Dermis blood vessel endothelial cell (primary cell): ENCODE measurements at places on chromosomes 2 and 18.

GRCh38 chr2:48233005-48233404, 296.9 kb upstream of the STON1 start:
- no peak for DNase-seq

DNA sequence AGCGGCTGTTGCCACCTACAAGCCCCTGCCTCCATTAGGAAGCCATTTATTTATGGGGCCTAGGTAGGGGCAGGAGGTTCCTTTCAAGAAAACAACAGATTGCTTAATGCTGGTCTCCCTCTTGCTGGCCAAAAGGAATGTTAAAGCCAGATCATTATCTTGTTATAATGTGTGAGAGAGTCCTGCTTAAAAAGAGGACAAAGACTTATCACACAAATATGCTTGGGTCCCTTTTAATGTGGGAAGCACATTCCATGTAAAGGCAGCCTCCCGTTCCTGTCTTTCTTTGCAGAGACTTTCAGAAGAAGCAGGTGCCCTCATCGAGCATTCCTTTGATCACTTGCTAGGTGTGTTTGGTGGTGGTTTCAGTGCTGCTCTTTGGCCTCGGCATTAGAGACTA, 76.4 kb downstream of the AGAP1 start:
- no peak for DNase-seq

DNA sequence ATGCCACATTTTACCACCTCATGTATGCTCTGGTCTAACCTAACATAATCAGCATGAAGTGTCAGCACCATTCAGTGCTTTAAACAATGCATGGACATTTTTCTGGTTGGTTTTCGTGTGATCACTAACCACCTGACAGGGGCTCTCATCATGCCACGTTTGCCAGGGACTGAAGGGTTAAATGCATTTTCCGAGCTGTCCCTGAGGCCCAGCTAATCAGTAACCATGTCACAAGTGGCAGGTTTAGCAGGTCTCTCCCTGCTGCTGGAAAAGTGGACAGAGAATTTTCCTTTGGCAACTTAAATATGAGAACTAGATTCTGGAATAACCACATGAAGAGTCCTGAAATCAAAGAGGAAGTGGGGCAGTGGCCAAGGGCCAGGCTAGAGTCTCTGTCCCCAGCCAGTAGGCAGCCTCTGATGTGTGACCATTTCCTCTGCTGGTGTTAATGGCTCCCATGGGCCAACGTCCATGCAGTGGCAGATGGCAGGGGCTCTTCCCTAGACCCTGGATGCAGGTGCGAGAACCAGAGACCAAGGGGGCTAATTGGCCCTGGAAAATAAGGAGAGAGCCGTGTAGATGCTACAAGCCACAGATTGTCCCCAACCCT, 69.5 kb downstream of the TPGS2 start:
- no peak for DNase-seq

- DNase-seq = peak; percentile 60
Measured at GRCh38 chr2:64766841-64767669, 113.3 kb upstream of the SERTAD2 start.

DNA sequence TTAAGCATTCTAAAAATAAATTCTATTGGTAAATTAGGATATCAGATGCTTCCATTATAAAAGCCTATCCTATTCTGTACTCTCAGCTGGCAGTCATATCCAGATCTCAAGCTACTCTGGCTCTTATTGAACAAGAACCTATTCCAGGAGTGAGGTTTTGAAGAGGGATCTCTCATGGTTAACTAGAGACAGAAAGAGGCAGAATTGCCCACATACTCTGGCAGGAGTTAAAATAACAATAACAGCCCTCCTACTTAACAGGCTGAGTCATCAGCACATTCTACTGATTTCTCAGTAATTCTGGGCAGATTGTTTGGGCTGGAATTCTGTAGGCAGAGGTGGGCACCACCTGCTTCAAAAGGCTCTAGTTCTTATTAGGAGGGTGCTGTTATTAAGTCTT, 142.0 kb upstream of the UNC80 start:
- DNase-seq = peak; percentile 58

- DNase-seq = no peak
Measured at GRCh38 chr2:169670215-169670651, 24.0 kb downstream of the CFAP210 start.

DNA sequence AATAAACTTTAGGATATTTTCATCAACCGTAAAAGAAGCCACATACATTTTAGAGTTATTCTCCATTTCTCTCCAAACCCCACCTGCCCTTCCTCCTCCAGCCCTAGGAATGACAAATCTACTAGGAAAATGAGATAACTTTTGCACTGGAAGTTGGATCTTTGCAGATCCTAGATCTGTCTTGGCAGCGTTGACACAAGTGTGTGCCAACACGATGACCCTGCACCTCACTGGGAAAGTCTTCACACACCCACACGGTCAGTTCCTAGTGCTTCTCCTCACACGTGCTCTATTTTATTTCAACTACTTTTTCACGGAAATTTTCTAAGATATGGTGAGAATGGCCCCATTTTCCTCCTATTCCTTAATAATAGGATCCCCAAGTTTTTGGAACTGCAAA, 14.1 kb upstream of the HPCAL1 start:
- DNase-seq = no peak

DNA sequence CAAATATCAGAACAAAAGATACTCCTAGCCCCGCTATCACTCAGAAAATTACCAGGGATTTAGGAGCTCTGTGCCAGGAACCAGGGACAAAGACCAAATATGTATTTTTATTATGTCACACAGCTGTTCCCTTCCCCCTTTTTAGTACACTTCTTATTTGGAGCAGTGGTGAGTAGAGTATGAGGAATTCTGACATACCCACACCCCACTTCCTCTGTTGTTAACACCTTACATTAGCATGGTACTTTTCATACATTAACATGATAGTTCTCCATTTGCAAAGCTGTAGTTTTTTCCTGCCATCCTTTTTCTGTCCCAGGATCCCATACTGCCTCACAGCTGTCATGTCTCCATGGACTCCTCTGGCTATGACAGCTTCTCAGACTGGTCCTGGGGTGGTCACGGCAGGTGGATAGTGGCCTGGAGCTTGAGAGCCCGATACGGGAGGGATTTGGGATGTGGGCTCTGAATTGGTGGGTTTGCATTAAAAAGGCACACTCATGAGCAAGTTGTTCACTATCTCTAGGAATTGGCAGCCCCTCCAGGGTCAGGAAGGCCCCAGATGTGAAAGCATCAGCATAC, 100.2 kb downstream of the SH3RF3 start:
- no peak for DNase-seq

DNA sequence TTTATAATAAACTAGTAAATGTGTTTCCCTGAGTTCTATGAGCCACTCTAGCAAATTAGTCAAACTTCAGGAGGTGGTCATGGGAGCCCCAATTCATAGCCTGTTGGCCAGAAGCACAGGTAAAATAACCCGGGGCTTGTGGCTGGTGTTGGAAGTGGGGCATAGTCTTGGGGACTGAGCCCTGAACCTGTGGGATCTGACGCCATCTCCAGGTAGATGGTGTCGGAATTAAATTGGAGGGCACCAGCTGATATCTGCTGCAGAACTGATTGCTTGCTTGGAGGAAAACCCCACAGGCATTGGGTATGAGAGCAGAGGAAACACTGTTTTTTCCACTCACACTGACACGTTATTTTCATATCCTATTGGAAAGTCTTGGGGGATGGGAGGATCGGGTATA, 14.1 kb downstream of the NMS start:
- no peak for DNase-seq

DNA sequence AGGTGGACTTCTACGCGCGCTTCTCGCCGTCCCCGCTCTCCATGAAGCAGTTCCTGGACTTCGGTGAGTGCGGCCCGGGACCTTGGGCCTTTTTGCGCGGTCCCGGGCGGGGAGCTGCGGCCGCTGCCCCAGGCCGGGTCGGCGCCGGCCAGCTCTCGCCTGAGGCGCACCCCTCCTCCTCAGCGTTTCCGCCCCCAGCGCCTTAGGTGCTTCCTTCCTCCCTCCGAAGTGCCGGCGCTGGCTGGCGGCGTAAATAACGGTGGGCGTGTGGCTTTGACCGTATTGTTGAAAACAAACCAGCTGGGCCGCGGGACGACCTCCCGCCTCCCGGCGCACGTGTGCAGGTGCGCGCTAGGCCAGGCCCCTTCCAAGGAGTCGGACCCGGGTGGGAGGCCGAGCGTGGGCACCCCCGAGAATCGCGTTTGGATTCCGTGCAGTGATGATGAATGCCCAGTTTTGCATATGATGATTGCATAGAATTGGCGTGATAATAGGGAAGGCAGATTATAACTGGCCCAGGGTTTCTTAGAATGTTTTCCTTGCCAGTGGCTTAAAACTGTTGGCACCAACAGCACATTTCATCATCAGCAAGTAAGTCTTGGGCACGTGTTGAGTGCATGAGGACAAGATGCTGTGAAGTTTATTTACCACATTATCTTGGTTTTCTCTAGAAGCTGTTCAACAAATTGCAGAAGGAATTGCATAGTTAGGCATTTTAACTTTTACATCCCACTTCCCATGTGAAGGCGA, 569 bp downstream of the PDK1 start:
- DNase-seq = peak; percentile 80

DNA sequence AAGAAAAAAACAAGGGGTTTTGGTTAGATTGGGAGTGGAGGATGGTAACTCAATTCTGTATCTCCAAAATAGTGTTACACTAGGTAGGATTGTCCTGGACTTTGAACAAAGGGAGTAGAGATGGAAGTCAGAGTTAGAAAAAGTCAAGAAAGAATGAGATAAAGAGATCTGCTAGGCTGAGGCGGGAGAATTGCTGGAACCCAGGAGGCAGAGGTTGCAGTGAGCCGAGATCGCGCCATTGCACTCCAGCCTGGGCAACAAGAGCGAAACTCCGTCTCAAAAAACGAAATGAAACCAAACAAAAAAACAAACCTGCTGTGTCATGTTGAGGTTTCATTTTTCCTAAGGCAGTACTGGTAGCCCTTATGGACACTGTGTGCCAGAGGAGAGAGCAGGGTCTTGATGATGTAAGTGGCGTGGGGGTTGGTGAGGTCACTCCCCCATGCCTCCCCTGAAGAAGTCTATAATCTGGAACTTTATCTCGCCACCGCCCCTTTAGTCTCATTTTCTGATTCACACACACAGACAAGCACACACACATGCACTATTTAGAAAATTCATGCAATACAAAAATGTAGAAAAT, 10.5 kb downstream of the DRC1 start:
- DNase-seq = no peak

DNA sequence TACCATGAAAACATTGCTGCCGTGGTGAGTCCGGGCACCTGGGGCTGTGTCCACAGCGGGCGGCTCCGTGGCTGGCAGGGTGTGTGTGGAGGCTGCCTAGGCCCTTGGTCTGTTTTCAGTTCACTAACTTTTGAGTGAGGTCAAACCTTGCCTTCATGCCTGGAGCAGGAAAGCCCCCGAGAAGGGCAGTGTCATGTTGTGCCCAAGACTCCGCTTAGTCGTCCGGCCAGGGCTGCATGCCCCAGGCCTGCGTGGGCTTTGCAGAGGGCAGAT, 24.1 kb downstream of the MAL start:
- no peak for DNase-seq

DNA sequence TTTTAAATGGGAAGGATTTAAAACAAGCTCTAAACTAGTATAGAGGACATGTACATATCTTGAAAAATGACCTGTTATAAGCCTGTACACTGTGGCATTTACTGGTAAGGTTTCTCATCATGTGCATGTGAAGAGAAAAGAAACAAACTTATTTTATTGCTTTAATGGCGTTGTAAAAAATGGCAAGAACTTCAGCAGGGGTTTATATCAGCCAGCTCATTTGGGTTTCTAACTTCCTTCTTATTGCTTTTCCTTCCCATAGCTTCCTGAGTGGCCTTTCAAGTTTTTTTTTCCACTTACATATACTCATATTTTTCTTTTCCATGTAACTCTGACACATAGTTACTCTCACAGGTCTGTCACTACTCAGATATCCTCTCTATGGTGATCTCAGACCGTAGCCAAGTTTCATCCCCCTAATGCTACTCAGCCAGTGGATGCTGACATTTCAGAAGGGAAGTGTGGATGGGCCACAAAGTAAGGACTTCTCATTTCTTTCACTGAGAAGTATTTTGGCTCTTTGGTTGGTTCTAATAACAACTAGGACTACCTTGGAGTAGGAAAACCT, 198.2 kb downstream of the PARD3B start:
- peak; percentile 20 for DNase-seq

GRCh38 chr2:84771251-84771650, 109.6 kb downstream of the TRABD2A start:
- DNase-seq = no peak

DNA sequence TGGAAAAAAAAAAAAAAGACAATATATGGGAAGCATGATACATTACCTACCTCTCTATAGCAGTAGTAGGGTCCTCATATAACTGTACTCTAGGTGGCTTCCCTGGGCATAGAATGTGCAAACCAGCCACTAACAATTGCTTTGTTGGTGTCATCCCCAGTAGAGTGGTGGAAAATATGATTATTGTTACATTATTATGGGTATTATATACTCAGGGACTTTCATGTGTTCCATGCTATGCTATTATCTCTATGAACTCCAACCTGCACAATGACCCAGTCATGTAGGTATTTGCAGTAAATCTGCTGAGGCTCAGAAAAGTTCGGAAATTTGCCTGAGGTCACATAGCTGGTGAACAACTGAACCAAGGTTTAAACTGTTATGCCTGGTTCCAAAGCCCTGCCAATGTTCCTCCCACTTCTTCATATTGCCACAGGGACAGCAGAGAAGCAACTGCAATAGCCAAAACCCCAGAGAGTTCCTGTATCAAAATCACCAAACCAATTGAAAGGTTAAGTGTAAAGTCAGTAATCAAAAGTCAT, 52.6 kb upstream of the MAP4K4 start:
- DNase-seq = no peak

GRCh38 chr2:105526000-105526925, 127.4 kb upstream of the FHL2 start:
- DNase-seq = no peak

DNA sequence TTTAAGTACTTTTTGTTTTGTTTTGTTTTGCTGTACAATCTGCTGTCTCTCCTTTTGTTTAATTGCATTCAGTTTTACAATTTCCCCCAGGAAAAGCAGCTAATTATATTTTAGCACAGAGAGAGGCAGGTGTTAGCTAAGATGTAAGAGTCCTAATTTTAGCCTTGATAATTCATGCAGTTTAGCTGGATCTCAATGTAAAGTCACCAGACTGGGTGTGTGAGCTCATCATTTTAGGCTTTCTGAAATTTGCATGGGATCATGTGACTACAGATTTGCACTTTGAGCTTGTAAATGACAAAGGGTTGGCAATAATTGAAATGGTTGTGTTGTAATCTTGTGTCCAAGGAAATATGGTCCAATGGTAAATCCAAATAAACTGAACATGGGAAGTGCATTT, 68.5 kb downstream of the ETAA1 start:
- DNase-seq = no peak

DNA sequence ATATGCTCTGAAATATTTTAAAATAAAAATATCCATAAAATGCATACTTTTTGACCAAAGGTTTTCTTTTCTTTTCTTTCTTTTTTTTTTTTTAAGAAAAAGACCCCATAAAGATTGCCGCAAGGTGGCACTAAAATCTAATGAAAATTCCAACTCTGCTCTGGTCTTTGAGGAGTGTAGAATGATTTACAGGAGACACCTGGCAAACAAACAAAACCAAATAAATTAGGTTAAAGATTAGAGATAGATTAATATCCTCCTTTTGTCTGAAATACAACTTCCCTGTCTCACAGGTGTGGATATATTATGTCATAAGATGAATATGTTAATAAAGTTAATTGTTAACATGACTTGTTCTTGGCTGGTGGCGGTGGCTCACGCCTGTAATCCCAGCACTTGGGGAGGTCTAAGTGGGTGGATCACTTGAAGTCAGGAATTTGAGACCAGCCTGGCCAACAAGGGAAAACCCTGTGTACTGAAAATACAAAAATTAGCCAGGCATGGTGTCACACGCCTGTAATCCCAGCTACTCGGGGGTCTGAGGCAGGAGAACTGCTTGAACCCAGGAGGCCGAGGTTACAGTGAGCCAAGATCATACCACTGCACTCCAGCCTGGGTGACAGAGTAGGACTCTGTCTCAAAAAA, 3.5 kb upstream of the RHOB start:
- DNase-seq = peak; percentile 81
